Ascending aorta (tissue), 2 donors: ENCODE measurements at places on chromosomes 6 and 20. TPM values are rescaled to one million over a fixed set of nuclear protein-coding genes. Genes with fewer than 3 reads are reported as not detected.
A peak's percentile ranks its signal among the peaks of the same experiment; 100 is the strongest.

Gene ASIP
- not detected for total RNA-seq

Gene ADGRF4
- not detected for total RNA-seq

Gene PSMB9
- 42.8 TPM for total RNA-seq

Gene OCSTAMP
- total RNA-seq = not detected

Gene STK38
- total RNA-seq = 10.5 TPM

Gene ZC3H12D
- 1.5 TPM for total RNA-seq

Gene RNF217
- total RNA-seq = 7.3 TPM

Gene CAPN11
- 0.43 TPM for total RNA-seq

Gene TGM3
- total RNA-seq = not detected

- H3K27ac ChIP-seq = no peak overlapping the region
- no peak for DNase-seq
- no peaks in the 10 kb centered on the region for H3K36me3 ChIP-seq
- H3K4me1 ChIP-seq = peaks cover 3% of the 10 kb centered on the region
- no peaks in the 10 kb centered on the region for H3K27me3 ChIP-seq
Measured at GRCh38 chr6:6703699-6704098, 115.2 kb downstream of the LY86 start.

- H3K36me3 ChIP-seq = no peaks in the 10 kb centered on the region
- DNase-seq = no peak
- H3K27ac ChIP-seq = no peak overlapping the region
- no peak overlapping the region for H3K4me3 ChIP-seq
- no peaks in the 10 kb centered on the region for H3K27me3 ChIP-seq
Measured at GRCh38 chr6:64750910-64751309, 956.1 kb downstream of the EYS start.

DNA sequence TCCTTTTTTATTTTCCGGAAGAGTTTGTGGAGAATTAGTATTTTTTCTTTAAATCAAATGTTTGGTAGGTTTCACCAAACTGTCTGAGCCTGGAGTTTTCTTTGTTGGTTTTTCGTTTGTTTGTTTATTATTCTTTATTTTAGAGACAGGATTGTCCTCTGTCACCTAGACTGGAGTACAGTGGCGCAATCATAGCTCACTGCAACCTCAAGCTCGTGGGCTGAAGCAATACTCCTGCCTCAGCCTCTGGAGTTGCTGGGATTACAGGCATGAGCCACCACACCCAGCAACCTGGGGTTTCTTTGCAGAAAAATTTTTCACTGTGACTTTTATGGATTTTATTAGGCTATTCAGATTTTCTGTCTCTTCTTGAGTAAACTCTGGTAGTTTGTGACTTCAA, 120.2 kb upstream of the LOC128125822 start:
- H3K27ac ChIP-seq = no peak overlapping the region
- H3K4me1 ChIP-seq = no peaks in the 10 kb centered on the region
- DNase-seq = no peak
- no peak overlapping the region for H3K4me3 ChIP-seq
- no peaks in the 10 kb centered on the region for H3K36me3 ChIP-seq
- no peaks in the 10 kb centered on the region for H3K27me3 ChIP-seq

GRCh38 chr6:32886681-32887383, 32.8 kb downstream of the PSMB9 start:
- H3K4me1 ChIP-seq = no peaks in the 10 kb centered on the region
- H3K4me3 ChIP-seq = no peak overlapping the region
- no peaks in the 10 kb centered on the region for H3K27me3 ChIP-seq
- DNase-seq = no peak

GRCh38 chr6:35139924-35140638, 1.1 kb downstream of the TCP11 start:
- no peaks in the 10 kb centered on the region for H3K27me3 ChIP-seq
- H3K27ac ChIP-seq = no peak overlapping the region
- H3K4me1 ChIP-seq = peaks cover 4% of the 10 kb centered on the region
- no peak for DNase-seq

DNA sequence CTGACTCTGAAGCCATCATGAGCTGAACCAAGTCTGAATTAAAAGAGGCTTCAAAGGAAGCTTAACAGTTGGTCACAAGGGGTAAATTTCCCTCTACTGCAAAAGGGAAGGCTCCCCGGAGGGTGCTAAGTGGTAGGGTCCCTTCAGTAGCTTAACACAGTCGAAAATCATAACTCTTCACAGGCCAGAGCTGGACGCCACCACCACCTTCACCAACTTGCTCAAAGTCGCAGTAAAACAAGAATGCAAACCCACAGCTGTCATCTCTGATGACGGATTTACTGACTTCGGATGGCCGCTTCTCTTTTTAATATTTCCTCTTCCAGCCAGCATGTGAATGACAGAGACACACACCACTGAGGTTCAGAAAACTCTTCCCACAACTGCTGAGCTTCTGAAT, 144.7 kb upstream of the FBXL4 start:
- no peaks in the 10 kb centered on the region for H3K4me1 ChIP-seq
- no peak for DNase-seq
- no peaks in the 10 kb centered on the region for H3K36me3 ChIP-seq
- no peak overlapping the region for H3K27ac ChIP-seq
- no peak overlapping the region for H3K4me3 ChIP-seq

- H3K27me3 ChIP-seq = no peaks in the 10 kb centered on the region
- H3K4me3 ChIP-seq = no peak overlapping the region
- H3K27ac ChIP-seq = no peak overlapping the region
- no peak for DNase-seq
- no peaks in the 10 kb centered on the region for H3K4me1 ChIP-seq
Measured at GRCh38 chr6:76942203-76942966, 520.9 kb downstream of the HTR1B start.

GRCh38 chr20:19626896-19627295, 131.2 kb upstream of the RIN2 start:
- H3K4me1 ChIP-seq = no peaks in the 10 kb centered on the region
- H3K4me3 ChIP-seq = no peak overlapping the region
- no peak overlapping the region for H3K27ac ChIP-seq

GRCh38 chr20:32128167-32128566, 18.7 kb downstream of the TM9SF4 start:
- H3K36me3 ChIP-seq = no peaks in the 10 kb centered on the region
- no peak for DNase-seq
- H3K27me3 ChIP-seq = no peaks in the 10 kb centered on the region
- H3K4me1 ChIP-seq = no peaks in the 10 kb centered on the region

GRCh38 chr6:41546475-41546865, 289 bp downstream of the FOXP4 start:
- no peak for DNase-seq
- peak overlapping the region; percentile 95 for H3K4me3 ChIP-seq
- no peaks in the 10 kb centered on the region for H3K27me3 ChIP-seq

GRCh38 chr20:41261790-41262717, 55.5 kb downstream of the ZHX3 start:
- H3K27ac ChIP-seq = peak overlapping the region; percentile 2
- no peak for DNase-seq

GRCh38 chr6:116535109-116535508, 10.4 kb downstream of the TRAPPC3L start:
- no peaks in the 10 kb centered on the region for H3K4me1 ChIP-seq
- H3K4me3 ChIP-seq = no peak overlapping the region
- no peaks in the 10 kb centered on the region for H3K27me3 ChIP-seq
- no peak overlapping the region for H3K27ac ChIP-seq
- DNase-seq = no peak

DNA sequence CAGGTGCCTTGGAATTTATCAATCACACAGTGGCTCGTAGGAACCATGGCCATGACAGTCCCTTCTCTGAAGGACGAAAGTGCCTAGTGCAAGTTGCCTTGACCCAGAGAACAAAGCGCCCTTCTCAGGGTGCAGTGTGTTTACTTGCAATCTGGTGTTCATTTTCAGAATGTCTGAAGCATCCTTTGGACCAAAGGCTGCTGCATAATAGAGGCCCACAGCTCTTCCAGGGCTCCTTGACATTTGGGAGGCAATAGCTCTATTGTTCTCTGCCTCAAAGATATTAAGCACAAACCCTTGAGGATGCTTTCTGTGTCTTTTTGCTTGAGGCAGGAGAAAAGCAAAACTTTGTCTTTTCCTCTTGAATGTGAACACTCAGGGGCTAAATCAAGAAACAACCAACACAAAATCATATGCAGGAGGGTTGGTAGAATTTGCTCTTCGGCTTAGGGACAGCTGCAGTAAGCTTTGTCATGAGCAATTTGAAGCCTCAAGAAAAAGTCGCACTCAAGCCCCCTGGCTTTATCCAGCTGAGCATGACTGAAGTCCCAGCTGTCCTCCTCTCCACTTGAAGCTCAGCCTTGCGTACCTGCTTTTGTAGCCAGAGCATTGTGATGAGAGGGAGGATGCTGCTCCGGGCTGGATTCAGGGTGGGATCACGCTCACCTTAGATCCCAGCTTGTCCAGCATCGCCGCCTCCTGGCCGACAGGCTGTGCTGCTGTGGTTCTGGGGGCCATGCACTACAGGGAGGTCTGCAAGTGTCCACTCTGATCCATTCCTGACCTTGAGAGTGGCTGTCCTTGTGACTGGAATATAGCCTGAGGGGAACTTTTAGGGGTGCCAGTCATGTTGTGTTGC, 495.4 kb downstream of the CDH26 start:
- no peaks in the 10 kb centered on the region for H3K36me3 ChIP-seq
- H3K27me3 ChIP-seq = no peaks in the 10 kb centered on the region
- no peak for DNase-seq
- H3K27ac ChIP-seq = no peak overlapping the region
- H3K4me1 ChIP-seq = no peaks in the 10 kb centered on the region
- H3K4me3 ChIP-seq = no peak overlapping the region

DNA sequence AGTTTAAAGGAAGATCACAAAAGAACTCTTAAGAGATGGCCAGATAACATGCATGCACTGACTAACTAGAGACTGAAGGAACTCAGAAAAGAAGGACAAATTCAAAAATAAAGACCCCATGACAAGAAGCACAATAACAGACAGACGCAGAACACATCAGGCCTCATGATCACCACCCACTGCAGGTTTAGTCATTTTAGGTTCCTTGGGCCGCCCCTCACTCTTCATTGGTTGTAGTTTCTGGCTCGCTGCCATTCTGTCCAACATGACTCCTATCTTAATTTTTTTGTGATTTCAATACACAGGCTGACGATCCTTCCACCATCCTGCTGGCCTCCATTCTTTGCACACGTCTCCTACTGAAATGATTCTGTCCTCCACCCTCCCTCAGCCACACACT, 21.6 kb downstream of the STX7 start:
- no peak overlapping the region for H3K4me3 ChIP-seq
- peak overlapping the region; percentile 77 for H3K27ac ChIP-seq
- no peaks in the 10 kb centered on the region for H3K27me3 ChIP-seq
- DNase-seq = peak; percentile 70
- no peaks in the 10 kb centered on the region for H3K36me3 ChIP-seq
- H3K4me1 ChIP-seq = peaks cover 8% of the 10 kb centered on the region

- peaks cover 38% of the 10 kb centered on the region for H3K36me3 ChIP-seq
- H3K4me3 ChIP-seq = no peak overlapping the region
- peak overlapping the region; percentile 9 for H3K27ac ChIP-seq
Measured at GRCh38 chr6:138405816-138406413, 1.9 kb downstream of the HEBP2 start.

GRCh38 chr6:162074641-162075275, 652.8 kb downstream of the PRKN start:
- no peaks in the 10 kb centered on the region for H3K27me3 ChIP-seq
- H3K27ac ChIP-seq = no peak overlapping the region
- no peaks in the 10 kb centered on the region for H3K36me3 ChIP-seq
- H3K4me1 ChIP-seq = no peaks in the 10 kb centered on the region
- no peak overlapping the region for H3K4me3 ChIP-seq

DNA sequence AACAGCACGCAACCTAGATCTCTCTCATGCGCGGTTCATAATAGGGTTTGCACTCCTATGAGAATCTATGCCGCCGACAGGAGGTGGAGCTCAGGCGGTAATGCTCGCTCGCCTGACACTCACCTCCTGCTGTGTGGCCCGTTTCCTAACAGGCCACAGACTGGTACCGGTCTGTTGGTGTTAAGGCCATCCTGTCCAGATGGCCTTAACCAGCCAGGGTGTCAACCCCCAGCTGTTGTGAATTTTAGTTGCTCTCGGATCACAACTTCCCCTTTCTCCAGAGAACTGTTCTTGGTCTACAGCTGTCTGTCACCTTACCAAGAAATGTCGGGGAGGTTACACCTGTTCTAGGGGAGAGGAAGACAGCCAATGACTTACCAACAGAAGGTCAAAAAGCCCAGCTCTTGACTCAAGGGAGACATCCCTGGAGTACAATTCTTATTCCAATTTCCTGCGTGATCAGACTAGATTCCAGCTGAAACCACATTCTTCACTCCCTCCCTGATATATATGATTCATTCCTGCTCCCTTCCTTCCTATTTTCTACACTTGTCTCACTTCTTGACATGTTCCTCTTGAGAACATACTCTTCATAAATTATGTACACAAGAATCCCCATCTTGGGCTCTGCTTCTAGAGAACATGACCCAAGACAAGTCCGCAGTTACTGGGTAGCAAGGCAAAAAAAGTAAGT, 23.1 kb upstream of the DNAAF9 start:
- H3K4me1 ChIP-seq = peaks cover 4% of the 10 kb centered on the region
- DNase-seq = no peak
- peak overlapping the region; percentile 31 for H3K27ac ChIP-seq
- no peaks in the 10 kb centered on the region for H3K27me3 ChIP-seq

DNA sequence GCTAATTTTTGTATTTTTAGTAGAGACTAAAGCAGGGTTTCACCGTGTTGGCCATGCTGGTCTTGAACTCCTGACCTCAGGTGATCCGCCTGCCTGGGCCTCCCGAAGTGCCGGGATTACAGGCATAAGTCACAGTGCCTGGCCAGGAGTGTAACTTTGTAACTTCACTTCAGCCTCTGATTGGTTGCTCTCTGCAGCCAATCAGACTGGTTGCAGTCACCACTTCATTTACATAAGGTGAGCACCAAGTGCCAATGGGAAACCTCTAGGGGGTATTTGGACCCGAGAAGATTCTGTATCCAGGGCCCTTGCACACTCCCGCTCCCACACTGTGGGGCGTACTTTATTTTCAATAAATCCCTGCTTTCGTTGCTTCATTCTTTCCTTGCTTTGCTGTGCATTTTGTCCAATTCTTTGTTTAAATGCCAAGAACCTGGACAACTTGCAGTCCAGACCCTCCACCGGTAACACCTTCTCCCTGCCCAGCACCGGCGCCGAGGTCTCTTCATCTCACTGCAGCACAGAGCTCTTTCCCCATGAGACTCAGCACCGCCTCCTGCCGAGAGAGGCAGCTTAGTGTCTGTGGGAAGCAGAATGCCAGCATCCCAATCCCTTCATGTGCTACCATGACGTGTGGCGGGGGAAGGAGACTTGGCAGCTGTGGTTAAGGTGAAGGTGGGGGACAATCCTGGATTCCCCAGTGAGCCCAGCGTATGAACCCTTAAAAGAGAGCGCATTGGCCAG, 14.0 kb upstream of the MRGBP start:
- H3K4me3 ChIP-seq = no peak overlapping the region
- no peak for DNase-seq
- H3K36me3 ChIP-seq = no peaks in the 10 kb centered on the region
- no peak overlapping the region for H3K27ac ChIP-seq
- no peaks in the 10 kb centered on the region for H3K27me3 ChIP-seq

DNA sequence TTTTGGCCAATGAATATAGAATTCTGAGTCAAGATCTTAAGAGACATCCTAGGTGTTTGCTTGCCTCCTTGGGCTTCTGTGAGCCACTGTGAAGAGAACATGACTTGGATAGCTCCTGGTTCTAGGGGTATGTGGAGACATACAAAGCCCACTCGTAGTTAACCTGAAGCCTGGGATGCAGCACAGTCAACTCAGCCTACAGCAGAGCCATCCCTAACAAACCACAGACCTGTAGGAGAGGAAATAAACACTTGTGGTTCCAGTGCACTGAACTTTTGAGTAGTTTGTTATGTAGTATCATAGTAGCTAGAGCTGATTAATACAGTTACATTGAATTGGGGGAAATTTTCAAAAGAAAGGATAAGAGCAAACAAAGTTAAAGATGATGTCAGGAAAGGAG, 474.4 kb upstream of the HSF2 start:
- no peak overlapping the region for H3K27ac ChIP-seq
- H3K27me3 ChIP-seq = no peaks in the 10 kb centered on the region
- no peaks in the 10 kb centered on the region for H3K4me1 ChIP-seq
- no peak overlapping the region for H3K4me3 ChIP-seq
- no peak for DNase-seq
